ENCODE measurements at places on chromosomes 3 and 15.

DNA sequence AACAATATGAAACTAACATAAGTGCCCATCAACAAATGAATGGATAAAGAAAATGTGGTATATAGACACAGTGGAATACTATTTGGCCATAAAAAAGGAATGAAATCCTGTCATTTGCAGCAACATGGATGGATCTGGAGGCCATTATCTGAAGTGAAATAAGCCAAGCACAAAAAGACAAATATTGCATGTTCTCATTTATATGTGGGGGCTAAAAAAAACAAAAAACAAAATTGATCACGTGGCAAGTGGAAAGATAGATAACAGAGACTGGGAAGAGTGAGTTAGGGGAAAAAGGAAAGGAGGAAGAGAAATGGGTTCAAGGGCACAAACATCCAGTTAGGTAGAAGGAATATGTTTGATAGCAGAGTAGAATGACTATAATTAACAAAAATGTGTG, 155.9 kb upstream of the BHLHE40 start:
- no peak for DNase-seq

GRCh38 chr3:16066975-16067374, 107.5 kb upstream of the GALNT15 start:
- no peak for DNase-seq

DNA sequence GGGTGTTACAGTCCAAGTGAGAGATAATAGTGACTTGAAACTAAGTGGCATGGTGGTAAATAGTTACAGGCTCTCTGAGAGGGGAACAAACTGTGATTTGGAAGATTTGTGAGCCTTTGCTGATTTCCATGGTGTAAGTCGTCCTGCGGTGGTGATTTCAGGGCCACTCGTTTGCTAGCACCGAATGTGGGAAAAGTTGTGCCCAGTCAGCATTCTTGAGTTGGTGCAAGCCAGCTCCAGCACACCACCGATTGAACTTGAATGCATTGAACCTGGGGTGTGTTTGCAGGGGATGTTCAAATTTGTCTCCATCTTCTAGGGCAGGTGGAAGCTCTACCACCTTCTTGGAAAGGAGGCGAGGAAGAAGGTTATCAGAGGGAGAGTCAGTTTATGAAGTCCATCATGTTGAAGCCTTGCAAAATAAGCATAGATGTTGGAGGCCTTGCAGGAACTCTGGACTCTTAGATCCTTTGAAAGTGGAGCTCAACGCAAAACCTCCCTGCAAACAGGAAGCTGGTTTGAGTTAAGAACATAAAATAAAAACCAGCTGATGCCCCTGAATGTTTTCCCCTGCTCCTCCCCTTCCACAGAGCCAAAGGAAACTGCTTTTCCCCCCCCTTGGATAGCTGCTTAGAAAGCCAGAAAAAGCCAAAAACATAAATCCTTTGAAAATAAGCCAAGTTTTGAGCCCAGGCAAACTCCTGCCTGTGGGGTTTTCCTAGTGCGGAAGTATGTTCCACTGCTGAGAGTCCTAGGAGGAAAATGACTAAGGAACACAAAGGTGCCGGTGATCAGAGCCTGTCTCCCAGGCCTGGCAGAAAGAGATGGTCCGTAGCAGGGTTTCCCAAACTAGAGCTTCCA, 21.9 kb downstream of the MAPKBP1 start:
- no peak for DNase-seq

- no peak for DNase-seq
Measured at GRCh38 chr3:140068494-140069017, 133.6 kb downstream of the CLSTN2 start.

DNA sequence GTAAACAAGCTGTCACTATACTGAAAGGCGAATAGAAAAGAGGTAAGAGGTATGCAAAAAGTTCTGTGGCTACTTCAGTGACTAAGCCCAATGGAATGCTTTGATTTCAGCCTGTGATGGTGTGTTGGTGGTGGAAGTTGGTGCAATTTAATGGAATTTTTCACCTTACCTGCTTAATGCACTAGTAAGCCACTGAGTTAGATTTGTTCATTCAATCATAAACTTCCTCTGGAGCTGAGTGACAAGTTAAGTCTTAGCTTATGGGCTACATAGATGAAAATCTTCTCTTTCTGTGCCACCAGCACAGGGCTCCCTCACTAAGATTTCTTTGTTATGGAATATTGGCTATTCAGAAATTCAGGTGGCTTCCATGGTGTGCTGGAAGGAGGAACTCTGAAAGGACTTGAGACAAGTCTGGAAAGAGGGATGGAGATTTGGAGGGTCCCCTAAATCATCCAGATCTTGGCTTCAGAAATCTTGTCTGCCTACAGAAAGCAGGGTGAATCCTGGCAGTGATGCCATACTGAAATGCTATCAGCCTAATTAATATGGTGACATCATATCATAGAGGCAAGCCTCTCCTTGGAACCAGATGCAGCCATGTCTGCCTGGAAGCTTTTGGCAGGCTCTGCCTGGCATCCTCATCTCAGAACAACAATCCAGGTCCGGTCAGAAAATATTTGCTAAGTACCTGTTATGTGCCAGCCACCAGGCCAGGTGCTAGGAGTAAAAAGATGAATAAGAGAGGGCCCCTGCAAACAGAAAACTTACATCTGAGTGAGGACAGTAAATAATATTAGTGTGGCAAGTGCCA, 8.1 kb upstream of the GAP43 start:
- no peak for DNase-seq

DNA sequence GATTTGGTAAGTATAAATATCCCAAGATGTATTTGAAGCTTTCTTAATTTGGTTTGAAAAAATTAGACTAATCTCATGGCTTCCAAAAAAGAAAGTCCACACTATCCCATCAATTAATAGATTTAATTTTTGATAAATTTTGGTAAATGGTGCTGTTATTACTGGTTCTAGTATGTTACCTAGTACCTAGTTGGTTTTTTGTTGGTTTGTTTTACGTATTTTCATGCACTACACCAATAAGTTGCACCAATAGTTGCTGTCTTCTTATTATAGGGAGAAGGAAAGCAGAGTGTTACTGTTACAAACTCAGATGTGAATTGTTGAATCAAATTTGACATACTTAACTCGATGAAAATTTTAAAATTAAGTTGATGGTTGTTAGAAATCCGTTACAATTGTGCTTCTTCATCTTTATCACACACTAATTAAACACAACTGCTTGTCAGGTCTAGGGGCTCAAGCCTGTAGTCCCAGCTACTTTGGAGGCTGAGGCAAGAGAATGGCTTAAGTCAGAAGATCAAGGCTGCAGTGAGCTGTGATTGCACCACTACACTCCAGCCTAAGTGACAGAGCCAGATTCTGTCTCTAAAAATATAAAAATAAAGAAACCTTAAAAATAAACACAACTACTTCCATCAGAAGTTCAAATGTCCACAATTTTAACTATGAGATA, 23.1 kb upstream of the MBNL1 start:
- no peak for DNase-seq

DNA sequence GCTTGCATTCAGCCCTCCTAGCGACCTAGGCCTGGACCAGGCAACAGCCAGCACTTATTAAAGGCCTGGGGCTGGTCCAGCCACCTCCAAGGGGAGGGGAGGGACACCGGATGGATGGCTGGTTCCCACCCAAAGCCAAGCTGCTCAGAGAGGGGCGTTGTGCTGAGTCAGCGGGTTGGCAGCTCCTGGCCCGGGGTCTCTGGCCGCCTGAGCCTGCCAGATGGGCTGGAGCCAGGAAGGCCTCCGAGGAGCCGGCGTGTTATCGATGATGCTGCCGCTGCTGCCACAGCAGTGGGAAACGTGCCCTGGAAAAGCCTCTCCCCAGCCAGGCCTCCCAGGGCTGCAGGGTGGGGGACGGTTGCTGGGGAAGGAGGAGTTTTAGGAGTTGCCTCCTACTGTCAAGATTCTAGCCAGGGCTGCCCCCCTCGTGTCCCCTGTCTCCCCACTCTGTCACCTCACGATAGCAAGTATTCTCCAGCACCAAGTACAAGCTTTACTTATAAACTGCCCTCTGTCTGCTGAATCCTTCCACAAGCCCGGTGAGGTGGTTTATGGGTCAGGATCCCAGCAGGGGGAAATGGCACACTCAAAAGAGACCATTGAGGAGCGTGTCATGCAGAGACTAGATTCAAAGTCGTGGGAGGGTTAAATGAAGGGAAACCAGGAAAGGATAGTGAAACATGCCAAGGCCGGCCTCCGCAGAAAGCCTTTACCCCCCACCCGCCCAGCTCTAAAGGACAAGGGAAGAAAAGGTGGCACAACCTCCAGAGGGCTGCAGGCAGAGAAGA, 43.2 kb upstream of the TSEN2 start:
- no peak for DNase-seq

- no peak for DNase-seq
Measured at GRCh38 chr3:168419091-168419490, 323.4 kb upstream of the GOLIM4 start.

DNA sequence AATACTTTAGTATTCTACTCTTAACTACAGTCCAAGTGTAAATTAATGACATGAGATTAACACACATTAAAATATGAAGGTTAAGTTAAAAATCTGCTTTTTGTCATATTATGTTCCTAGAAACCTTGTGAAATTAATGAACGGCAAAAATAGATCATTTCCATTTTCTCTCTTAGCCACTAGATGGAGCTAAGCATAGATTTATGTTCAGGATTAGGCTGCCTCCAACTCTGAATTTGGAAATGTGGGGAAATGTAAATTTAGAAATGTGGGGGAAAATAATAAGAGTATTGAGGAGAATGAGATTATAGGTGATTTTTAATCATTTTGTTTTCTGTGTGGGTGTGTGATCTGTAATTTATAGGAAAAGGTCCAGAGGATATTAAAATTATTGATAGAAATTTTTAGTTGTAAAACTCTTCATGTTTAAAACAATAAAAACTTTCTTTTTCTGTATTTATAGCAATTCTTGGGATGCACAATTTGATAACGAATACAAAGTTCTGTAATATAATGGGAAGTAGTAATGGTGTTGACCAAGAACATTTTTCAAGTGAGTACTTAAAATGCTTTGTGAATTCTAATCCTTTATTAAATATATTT, 59.2 kb downstream of the TMOD3 start:
- DNase-seq = no peak

DNA sequence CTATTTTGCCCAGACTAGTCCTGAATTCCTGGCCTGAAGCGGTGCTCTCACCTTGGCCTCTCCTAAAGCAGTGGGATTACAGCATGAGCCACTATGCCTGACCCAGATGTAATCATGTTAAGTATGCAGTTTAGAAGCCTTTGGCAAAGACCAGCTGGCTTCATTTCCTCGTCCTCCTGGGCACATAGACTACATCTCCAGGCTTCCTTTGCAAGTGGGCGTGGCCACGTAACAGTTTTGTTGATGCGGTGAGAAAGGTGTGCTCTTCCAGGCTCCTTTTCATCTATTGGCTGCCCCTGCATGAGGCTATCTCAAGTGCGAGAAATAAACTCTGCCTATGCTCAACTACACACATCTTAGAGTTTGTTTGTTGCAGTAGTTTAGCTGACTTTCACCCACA, 13.0 kb downstream of the SV2B start:
- no peak for DNase-seq

- no peak for DNase-seq
Measured at GRCh38 chr3:131503320-131503635, 507 bp upstream of the MRPL3 start.

DNA sequence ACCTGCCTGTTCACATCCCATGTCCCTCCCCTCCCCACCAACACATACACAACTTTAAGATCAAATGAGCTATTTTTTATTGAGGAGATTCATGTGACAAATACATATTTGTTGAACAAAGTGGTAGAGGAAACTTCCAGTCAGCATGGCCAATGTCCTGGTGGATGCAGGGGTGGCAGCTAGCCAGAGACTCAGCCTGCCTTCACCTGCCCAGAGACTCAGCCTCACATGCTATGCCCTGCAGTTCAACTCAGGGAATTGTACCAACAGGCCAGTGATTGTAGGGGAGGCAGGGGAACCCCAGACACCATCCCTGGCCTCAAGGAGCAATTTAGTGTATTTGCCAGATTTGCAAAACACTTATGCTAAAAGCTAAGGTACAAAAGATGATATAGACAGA, 136.6 kb downstream of the OPA1 start:
- no peak for DNase-seq

DNA sequence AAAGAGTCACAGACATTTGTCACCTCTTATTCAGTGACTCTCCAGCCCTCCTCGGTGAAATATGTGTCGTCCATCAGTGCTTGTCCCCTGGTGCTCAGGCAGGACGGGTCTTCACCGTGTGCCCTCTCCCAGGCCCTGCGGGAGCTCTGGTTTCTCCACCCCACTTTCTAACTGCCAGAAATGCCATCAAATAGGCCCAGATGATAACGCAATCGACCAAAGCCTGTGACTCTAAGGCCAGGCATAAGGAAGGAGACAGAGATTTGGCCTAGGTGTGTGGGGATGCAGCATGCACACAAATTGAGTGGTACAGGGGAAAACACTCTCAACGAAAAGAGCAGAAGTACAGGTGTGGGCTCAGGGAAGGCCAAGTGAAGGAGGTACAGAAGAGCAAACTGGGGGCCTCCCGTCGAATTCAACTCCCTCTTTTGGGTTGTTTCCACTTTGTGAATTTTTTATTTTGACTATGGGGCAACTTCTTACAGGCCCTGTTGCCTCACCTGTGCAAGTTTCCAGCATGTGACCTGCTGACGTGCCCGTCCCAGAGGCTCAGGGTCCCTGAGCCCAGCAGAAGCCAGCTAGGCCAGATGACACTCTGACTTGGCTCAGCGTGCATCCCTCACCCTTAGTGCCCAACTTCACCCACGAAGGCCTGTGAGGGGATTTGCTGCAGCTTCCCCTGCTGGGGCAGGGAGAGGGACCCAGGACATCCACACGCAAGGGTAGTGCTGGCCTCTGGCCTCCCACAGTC, 4.7 kb downstream of the NUP210 start:
- DNase-seq = no peak

DNA sequence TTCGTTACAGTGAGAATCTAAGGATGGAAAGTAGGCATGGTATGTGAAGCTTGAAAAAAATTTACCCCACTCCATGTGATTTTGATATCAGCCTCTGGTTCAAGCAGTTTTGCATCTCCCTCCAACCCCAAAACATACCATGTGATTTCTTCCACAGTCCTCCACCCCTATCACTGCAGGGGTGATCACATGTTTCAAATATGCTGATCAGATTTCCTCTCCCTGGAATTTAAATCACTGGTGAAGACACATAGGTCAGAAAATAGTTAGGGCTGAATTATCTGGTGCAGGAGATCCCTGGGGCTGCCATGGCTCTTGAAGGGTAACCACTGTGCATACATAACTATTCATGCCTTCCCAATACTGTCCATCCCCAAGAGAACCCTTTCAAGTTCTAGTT, 119.7 kb upstream of the THRB start:
- DNase-seq = no peak

DNA sequence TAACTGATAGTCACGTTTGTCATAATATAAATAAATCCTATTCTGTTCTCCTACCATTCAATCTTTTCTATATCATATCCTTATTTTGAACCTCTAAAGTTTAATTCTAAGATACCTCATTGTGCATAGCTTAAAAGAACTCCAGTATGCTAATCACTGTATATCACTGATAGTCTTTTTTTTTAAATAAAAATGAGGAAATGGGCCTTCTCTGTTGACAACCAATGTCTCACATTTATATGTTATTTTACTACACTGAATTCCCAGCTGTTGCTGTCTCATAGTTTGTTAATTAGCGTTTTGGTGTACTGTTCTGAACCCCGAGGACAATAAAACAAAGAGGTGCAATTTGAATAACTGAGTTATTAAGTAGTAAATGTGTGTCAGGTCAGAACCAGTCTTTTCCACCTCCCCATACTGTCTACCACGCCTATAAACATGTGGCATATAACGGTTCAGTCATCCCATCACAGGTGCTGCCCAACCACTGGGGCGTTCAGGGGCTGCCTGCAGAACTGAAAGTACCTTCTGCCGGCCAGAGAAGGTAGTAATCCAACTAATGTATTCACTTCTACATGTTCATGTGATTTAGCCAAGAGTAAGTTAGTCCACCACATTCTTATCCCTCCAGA, 14.9 kb downstream of the CBLB start:
- DNase-seq = no peak
